ENCODE measurements at places on chromosomes 11 and 22. TPM values are rescaled to one million over a fixed set of nuclear protein-coding genes. Genes with fewer than 3 reads are reported as not detected.

C11orf21 gene
- not detected for total RNA-seq

LMO1 gene
- not detected for total RNA-seq

BAIAP2L2 gene
- 2.4 TPM for total RNA-seq

SLC22A12 gene
- not detected for total RNA-seq

OR2AG1 gene
- not detected for total RNA-seq

CHRNA10 gene
- 0.97 TPM for total RNA-seq

HOATZ gene
- not detected for total RNA-seq

NAALAD2 gene
- total RNA-seq = 0.90 TPM

NCAM1 gene
- total RNA-seq = 2.8 TPM

SMIM35 gene
- not detected for total RNA-seq

HYLS1 gene
- total RNA-seq = 6.6 TPM

DCHS1 gene
- total RNA-seq = 1.9 TPM

HMOX1 gene
- 70.3 TPM for total RNA-seq

PGR gene
- 0.49 TPM for total RNA-seq

TAF6L gene
- total RNA-seq = 11.7 TPM

DERL3 gene
- total RNA-seq = under 0.01 TPM

C11orf16 gene
- not detected for total RNA-seq

ACER3 gene
- total RNA-seq = 8.7 TPM

SYT12 gene
- under 0.01 TPM for total RNA-seq

ZNHIT2 gene
- total RNA-seq = 10.1 TPM

NEFH gene
- 2.3 TPM for total RNA-seq

RASGRP2 gene
- total RNA-seq = 3.4 TPM

GAB2 gene
- total RNA-seq = 6.3 TPM

NOX4 gene
- 0.97 TPM for total RNA-seq

PRODH gene
- total RNA-seq = not detected

FERMT3 gene
- 13.1 TPM for total RNA-seq

SCN4B gene
- total RNA-seq = not detected

All from cardiac atrium fibroblast (primary cell).